ENCODE measurements at places on chromosomes 2 and 18.
A peak's percentile ranks its signal among the peaks of the same experiment; 100 is the strongest.

DNA sequence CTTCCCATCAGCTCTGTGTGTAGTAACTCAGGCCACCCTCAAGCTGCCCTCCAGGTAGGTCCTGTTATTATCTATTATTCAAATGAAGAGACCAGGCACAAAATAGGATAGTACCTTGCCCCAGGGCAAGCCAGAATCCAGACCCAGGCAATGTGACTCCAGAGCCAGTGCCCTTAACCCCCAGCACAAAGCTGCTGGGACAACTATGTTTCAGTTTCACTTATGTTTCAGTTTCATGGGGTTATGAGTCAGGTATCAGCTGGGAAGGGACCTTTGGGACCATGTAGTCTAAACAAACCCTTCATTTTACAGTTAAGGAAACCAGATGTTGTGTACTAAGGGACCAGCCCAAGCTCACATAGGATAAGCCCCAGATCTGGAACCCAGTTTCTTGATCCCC, 10.0 kb downstream of the HK2 start:
- DNase-seq = peak; percentile 83

DNA sequence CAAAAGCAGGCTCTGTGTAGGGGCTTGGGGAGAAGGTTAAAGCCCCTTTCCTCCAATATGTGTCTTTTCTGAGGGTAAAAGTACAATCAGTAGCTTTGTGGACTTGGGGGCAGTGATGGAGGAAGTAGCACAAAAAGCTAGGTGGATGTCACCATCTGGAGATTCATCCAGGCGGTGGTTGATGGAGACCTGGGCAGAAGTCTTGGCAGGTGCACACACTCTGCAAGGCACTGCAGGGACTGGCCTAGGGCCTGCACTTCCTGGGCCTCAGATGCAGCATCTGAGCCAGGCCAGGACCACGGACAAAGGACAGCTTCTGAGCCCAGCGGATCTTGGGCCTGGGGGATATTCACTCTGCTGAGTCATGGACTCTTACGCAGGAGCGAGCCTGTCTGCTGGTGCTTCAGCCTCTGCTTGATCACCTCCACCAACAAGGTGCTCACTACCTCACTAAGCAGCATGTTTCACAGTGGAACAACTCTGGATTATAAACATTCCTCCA, 391.1 kb downstream of the TNS1 start:
- DNase-seq = no peak

- no peak for DNase-seq
Measured at GRCh38 chr18:5058768-5059695, 138.0 kb downstream of the AKAIN1 start.

DNA sequence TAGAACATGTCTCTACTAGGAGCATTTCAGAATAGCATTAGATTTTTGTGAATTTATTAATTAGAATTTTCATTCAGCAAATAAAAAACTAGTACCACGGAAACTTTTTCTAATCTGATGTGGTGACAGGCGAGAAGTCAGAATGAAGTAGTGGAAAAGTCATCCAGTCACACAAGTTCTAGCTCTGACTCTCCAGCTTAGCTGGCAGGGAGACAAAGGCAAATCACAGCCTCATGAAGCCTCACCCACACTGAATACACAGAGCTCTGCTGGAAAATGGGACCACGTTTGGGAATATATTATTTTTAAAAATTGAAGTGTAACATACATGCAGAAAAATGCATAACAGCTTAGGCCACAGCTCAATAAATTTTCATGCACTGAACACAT, 86.1 kb downstream of the L3MBTL4 start:
- DNase-seq = no peak

DNA sequence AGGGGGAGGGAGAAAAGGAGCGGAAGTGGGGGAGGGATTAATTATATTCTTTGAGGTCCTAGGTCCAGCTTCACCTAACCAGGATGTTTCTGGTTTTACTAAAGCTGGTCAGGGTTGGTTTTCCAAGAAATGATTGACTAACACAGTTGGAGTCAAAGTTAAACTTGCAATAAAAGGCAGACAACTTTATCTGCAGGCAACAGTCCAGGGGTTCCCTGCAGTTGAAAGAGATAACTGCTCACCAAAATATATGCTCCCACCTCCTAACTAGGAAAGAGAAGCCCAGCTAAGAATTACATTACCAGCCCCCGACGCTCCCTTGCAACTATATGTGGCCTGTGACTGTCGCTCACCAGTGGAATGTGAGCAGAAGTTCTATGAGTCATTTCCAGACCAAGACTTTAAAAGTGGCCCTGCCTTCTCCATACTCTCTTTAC, 140.0 kb upstream of the PKDCC start:
- DNase-seq = peak; percentile 40

DNA sequence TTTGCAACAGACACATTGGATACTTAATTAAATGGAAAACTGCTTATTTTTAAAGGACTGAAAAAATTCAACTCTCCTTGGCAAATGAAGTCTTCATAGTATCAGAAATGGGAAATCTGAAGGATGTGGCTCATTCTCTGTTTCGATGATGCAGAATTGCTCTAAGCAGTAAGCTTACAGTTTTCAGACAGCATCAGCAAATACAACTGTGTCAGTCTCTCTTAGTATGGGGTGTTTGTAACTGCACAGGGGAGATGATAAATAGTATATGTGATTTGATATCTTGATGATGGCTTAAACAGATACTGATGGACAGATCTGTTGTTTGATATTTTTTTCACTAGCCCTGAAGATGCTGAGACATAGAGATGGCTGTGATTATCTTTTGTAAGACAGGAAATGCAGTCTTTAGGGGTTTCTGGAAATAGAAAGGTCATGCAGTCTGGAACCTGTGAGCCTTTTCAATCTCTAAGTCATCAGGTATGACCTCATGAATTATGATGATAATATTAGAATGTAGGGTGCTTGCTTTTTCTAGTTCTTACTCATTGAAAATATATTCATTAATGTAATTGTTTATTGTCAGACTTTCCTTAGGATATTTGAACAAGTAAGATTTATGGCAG, 84.2 kb downstream of the SLC4A10 start:
- no peak for DNase-seq

- peak; percentile 32 for DNase-seq
Measured at GRCh38 chr2:7725171-7725849, 808.1 kb downstream of the RNF144A start.

- no peak for DNase-seq
Measured at GRCh38 chr2:136178941-136179601, 61.1 kb upstream of the CXCR4 start.

DNA sequence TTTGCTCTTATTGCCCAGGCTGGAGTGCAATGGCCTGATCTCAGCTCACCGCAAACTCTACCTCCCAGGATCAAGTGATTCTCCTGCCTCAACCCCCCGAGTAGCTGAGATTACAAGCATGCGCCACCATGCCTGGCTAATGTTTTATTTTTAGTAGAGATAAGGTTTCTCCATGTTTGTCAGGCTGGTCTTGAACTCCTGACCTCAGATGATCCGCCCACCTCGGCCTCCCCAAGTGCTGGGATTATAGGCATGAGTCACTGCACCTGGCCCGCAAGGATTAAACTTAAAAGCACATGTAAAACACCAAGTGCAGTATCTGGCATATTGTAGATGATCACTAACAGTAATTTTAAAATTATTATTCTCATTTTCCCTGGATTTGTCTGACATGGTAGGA, 72.9 kb downstream of the C1QL2 start:
- DNase-seq = no peak

- DNase-seq = no peak
Measured at GRCh38 chr2:232321156-232321816, 57.3 kb upstream of the ALPP start.

DNA sequence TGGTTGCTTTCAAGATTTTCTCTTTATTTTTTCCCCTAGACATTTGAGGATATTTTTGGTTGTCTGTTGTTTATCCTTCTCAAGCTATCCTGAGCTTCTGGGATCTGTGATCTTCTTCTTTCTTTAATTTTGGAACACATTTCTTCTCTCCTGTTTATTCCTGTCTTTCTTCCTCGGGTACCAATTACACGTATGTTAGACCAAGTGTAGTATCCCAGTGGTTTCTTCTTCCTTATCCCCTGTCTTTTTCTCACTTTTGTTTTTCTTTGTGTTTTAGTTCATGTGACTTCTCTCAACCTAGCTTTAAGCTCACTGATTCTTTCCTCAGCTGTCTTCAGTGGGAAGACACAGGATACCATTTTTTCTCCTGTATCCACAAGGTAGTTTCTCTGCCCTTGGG, 120.0 kb downstream of the GALR1 start:
- DNase-seq = no peak

DNA sequence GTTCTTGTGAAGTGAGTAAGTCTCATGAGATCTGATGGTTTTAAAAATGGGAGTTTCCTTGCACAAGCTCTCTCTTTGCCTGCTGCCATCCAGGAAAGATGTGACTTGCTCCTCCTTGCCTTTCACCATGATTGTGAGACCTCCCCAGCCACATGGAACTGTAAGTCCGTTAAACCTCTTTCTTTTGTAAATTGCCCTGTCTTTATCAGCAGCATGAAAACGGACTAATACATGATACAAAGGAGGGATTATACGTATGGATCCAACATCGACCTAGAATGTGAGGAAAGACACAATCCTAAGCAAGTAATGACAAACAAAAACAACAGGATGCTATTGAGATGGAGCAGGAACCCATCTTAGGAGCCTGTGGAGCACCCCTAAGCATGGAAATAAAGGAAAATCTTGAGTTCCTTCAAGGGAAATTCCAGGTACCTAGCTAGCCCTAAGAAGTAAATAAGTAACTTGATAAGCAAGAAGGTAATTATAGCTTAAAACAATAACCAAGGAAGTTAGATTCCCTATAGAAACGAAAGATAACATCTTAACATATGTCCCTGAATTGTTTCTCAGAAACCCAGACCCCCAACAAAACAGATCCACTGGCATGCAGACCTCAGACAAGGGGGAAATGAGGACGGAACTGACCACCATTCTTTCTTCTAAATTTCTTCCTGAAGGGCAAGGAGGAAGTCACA, 1.5 kb upstream of the TNFRSF11A start:
- DNase-seq = no peak

Data from EH (cell line).